ENCODE measurements at places on chromosomes 12 and 14. TPM values are rescaled to one million over a fixed set of nuclear protein-coding genes. Genes with fewer than 3 reads are reported as not detected.

GLIPR1L1 gene
- 4.4 TPM for polyA plus RNA-seq

ZC3H10 gene
- 0.46 TPM for polyA plus RNA-seq

TOGARAM1 gene
- polyA plus RNA-seq: 32.6 TPM

GXYLT1 gene
- polyA plus RNA-seq: 2.8 TPM

MYF6 gene
- polyA plus RNA-seq: not detected

RPS6KA5 gene
- 18.9 TPM for polyA plus RNA-seq

CD4 gene
- polyA plus RNA-seq: 1.4 TPM

RNU4-1 gene
- not detected for polyA plus RNA-seq

NTF3 gene
- polyA plus RNA-seq: not detected

CLEC14A gene
- polyA plus RNA-seq: 1.1 TPM

SLC17A8 gene
- polyA plus RNA-seq: 0.48 TPM

PPP1R1A gene
- 22.1 TPM for polyA plus RNA-seq

KLHL33 gene
- polyA plus RNA-seq: 0.16 TPM

MMP17 gene
- polyA plus RNA-seq: 0.69 TPM

Measured in Purkinje cell (primary cell).